ENCODE measurements at places on chromosomes 4 and X. TPM values are rescaled to one million over a fixed set of nuclear protein-coding genes. Genes with fewer than 3 reads are reported as not detected.

Gene CHIC2
- total RNA-seq: 25.6 TPM

DNA sequence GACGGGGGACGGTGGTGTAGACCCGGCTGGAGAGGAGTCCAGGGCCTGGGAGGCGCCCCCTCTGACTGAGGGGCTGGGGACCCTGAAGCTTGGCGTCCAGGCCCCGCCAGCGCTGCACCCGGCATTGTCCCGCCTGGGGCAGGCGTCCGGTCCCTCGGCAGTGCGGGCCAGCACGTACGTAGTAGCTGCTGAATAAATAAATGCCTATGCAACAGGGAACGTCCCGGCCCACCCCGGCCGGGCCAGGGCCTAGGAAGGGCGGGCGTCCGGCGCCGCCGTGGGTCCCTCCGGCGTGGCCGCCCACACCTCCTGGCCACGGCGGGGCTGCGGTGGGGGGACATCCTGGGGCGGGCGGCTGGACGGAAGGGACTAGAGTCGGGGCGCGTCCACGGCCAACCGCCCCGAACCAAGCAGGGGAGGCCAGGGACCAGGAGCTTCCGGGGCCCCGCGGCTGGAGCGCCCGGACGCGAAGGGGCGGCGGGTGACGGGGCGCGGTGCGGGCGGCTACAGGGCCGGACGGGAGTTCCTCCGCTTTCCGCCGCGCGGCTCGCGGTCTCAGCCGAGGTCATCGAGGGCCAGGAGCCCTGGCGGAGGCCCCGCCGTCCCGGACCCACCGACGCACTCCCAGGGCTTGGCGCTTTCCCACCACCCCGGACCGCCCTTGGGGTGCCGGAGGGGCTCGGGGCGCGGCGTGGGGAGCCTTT lies 886 bp upstream of the WWC2 start:
- no peak for DNase-seq

GRCh38 chr4:40288566-40288965 lies 46.6 kb upstream of the CHRNA9 start:
- DNase-seq: no peak

- DNase-seq: no peak
Measured at GRCh38 chr4:149961876-149962597, 116.2 kb upstream of the DCLK2 start.

Gene GPM6B
- 0.13 TPM for total RNA-seq

Gene SSX3
- not detected for total RNA-seq
